ENCODE measurements at places on chromosomes 11 and 22. TPM values are rescaled to one million over a fixed set of nuclear protein-coding genes. Genes with fewer than 3 reads are reported as not detected.

DNA sequence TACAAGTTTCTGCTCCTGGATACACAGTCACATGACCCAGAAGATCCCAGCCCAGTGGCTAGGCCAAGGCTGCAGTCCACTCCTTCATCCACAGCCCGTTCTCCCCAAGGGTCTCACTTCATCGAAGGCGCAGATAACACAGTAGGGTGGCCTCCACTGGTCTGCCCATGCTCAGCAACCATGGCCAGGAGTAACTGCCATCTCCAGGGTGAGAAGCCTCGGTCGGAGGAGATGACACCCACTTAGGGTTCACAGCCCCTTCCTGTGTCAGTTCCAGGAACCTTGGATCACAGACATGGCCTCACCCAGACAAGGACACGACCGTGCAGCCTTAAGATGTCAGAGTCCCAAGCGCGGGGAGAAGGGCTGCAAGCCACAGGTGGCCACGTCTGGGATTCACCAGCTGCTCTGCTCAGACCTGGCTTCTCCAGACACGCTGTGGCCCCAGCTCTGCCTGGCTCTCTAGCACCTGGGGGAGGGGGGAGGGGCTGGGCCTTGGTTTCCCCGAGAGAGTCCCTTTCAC is 2.6 kb downstream of the BET1L start:
- no peak overlapping the region for H3K4me3 ChIP-seq
- no peak for ATAC-seq
- H3K4me1 ChIP-seq, result peaks cover 3% of the 10 kb centered on the region
- H3K27ac ChIP-seq, result no peak overlapping the region

DNA sequence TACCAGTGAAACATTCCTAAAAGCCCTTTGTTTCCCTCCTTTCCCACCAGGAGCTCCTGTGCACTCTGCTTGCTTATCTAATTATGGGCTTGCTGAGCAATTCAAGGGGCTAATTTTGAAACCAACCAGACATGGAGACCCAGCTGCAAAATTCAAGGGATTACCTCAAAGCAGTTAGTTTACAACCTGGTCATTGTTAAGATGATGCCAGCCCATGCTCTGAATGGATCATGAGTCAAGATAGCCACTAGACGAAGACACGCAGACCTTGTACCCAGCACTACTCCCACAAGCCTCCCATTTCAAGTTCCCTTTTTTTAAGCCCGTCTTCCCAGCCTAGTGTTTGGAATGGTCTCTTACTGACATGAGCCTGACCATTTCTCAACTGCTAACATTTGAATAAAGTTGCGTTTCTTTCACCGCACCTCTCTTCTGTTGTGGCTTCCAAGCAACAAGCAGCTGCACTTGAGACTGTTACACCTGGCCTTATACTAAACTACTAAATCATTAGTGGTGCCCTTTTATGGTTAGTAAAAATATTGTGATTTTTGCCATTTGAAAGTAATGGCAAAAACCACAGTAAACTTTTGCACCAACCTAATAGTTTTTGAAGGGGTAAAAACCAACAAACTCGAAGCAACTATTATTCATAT is 315.3 kb upstream of the LUZP2 start:
- no peak for ATAC-seq
- no peaks in the 10 kb centered on the region for H3K4me1 ChIP-seq
- no peak overlapping the region for H3K4me3 ChIP-seq
- H3K27me3 ChIP-seq, result no peaks in the 10 kb centered on the region

GRCh38 chr11:31871310-31872075 is 60.4 kb upstream of the PAX6 start:
- no peak overlapping the region for H3K27ac ChIP-seq
- H3K27me3 ChIP-seq, result peaks cover 34% of the 10 kb centered on the region
- no peak overlapping the region for H3K4me3 ChIP-seq
- peak; percentile 13 for ATAC-seq

DNA sequence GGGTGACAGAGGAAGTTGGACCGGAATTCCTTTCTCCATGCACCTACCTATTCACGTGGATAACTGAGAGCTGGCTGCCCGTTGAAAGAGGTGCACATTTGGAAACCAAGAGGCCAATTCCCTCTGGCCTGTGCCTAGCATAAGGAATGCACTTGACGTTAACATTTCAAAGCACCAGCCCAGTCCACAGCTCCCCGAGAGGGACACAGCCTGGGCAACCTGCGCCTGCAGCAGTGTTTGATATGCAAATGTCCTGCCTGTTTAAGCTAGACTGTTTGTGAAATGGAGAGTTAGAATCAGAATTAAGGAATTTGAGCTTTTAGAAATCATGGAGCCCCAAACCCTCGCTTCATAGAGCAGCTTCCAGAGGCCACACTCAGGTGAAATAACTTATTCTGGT is 126.1 kb downstream of the DSCAML1 start:
- no peaks in the 10 kb centered on the region for H3K4me1 ChIP-seq
- H3K27ac ChIP-seq, result no peak overlapping the region
- no peaks in the 10 kb centered on the region for H3K36me3 ChIP-seq
- peaks cover 4% of the 10 kb centered on the region for H3K27me3 ChIP-seq
- no peak for ATAC-seq

DNA sequence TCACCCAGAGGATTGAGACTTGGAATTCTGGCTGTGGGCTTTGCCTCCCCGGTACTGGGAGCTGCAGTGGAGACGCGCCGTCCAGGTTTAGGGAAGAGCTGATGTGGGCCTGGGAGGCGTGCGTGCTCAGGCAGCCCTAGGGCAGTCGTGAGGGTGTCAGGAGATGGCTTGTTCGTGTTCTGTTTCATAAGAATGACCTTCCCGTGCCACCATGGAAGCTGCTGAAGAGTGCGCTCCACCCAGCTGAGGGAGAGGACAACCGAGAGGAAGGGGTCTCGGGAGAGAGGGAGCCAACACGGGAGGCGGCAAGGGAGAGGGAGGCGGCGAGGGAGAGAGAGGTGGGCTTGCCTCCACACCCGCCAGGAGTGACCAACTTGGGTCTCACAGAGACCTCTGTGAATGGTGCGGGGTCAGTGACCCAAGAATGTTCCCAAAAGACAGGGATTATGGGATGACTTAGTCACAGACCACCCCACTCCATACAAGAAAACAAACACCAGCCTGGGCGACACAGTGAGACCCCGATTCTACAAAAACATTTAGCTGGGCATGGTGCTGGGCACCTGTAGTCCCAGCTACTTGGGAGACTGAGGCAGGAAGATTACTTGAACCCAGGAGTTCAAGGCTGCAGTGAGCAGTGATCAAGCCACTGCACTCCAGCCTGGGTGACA is 14.7 kb upstream of the TRMU start:
- no peaks in the 10 kb centered on the region for H3K4me1 ChIP-seq
- no peaks in the 10 kb centered on the region for H3K27me3 ChIP-seq
- no peak overlapping the region for H3K27ac ChIP-seq

DNA sequence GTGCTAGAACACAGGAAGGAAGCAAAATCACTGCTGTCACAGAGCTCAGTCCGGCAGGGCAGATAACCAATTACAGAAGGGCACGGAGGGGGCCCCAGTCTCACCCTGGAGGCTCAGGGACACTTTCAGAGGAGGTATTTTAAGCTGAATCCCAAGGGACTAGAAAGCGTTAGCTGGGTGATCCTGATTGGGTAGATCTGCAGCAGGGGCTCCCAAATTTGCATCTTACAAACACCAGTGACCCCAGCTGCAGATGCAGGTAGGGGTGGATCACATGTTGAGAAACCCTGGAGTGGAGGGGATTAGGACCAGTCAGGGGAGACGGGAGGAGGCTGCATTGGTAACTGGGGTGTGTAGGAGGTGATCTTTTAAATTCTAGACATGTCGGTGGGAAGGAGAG is 91.4 kb downstream of the CSNK2A3 start:
- H3K27ac ChIP-seq, result no peak overlapping the region
- no peak overlapping the region for H3K4me3 ChIP-seq
- no peak for ATAC-seq
- no peaks in the 10 kb centered on the region for H3K36me3 ChIP-seq
- H3K27me3 ChIP-seq, result no peaks in the 10 kb centered on the region
- H3K4me1 ChIP-seq, result no peaks in the 10 kb centered on the region

GRCh38 chr11:134889832-134890231 is 477.8 kb upstream of the B3GAT1 start:
- peaks cover 57% of the 10 kb centered on the region for H3K27me3 ChIP-seq
- ATAC-seq, result no peak
- H3K4me3 ChIP-seq, result no peak overlapping the region
- no peaks in the 10 kb centered on the region for H3K36me3 ChIP-seq
- no peaks in the 10 kb centered on the region for H3K4me1 ChIP-seq

DNA sequence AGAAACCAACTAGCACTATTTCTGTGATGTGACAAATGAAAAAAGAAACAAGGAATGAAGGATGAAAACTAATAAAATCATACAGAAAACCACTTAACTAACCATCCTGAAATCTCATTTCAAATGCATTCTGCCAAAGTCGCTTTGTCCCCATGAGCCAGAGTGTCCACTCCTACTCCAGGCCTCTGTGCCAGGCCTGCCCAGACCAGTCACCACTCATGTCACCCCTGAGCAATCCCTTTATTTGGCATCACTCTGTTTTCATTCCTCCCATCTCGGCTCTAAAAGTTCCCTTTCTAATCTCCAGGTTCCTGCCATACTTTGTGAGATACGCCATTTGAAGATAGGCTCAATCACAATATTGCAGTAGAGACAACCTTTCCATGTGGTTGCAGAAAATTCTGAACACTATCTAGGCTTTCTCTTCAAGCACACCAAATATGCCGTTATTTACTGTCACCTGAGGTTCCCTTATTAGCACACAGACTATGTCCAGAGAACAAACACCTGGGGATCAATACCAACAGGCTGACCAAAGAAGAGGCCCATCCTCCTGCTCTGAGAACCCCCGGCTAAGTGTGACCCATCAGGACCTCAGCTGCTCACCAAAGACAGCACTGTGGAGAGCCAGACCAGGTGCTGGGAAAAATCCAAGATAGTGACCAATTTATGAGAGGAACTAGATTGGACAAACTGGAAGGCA is 202.4 kb downstream of the LARGE1 start:
- H3K4me1 ChIP-seq, result no peaks in the 10 kb centered on the region
- no peaks in the 10 kb centered on the region for H3K36me3 ChIP-seq
- no peak overlapping the region for H3K4me3 ChIP-seq
- H3K27ac ChIP-seq, result no peak overlapping the region
- H3K27me3 ChIP-seq, result no peaks in the 10 kb centered on the region

GRCh38 chr11:72233773-72234513 is 9.4 kb downstream of the INPPL1 start:
- no peak overlapping the region for H3K27ac ChIP-seq
- no peak overlapping the region for H3K4me3 ChIP-seq
- ATAC-seq, result no peak
- no peaks in the 10 kb centered on the region for H3K27me3 ChIP-seq
- peaks cover 94% of the 10 kb centered on the region for H3K36me3 ChIP-seq

DNA sequence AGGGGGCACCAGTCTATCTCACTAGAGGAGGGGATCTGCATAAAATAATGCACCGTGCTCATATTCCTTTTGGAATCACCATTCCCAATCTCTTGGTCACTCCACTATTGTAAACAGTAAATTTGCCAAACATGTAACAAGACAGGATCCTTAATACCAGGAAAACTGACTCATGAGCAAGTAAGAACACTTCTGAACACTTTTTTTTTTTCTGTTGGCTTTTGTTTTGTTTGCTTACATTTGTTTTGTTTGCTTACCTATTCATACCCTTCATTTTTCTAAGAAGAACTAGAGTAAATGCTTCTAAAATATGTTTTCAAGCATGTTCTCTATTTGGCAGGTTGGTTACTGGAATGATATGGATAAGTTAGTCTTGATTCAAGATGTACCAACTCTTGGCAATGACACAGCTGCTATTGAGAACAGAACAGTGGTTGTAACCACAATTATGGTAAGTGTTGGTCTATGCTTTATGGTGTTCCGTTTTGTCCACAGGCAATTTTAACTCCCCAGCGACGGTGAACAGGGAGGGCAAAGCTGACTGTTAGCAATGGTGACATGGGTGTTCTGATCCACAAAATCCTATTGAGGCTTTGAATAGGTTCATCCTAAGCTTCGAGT is 111.8 kb downstream of the MSANTD4 start:
- no peak overlapping the region for H3K27ac ChIP-seq
- no peak overlapping the region for H3K4me3 ChIP-seq
- no peaks in the 10 kb centered on the region for H3K36me3 ChIP-seq

DNA sequence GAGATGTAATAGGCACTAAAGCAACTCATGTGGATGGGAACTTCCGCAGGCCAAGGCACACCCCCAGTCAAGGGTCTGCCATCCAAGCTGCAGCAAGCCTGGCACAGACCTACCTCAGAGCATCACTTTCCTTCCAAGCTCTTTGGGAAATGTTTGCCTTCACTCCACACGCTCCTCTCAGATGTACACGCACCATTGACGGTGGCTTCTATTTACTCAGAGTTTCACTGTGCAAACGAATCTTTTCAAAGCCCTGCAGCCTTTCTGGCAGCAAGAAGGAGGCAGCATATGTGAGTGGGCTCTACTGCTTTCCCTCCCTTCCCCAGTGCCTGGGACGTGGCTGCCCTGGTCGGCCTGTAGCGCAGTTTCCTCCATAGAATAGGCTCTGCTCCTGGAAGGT is 60.9 kb upstream of the USP47 start:
- ATAC-seq, result no peak
- H3K27ac ChIP-seq, result no peak overlapping the region
- no peaks in the 10 kb centered on the region for H3K27me3 ChIP-seq
- no peaks in the 10 kb centered on the region for H3K4me1 ChIP-seq
- H3K4me3 ChIP-seq, result no peak overlapping the region
- H3K36me3 ChIP-seq, result no peaks in the 10 kb centered on the region

GRCh38 chr11:123211981-123212380 is 16.9 kb upstream of the CLMP start:
- H3K36me3 ChIP-seq, result no peaks in the 10 kb centered on the region
- H3K27me3 ChIP-seq, result no peaks in the 10 kb centered on the region
- no peaks in the 10 kb centered on the region for H3K4me1 ChIP-seq
- H3K4me3 ChIP-seq, result no peak overlapping the region
- no peak for ATAC-seq
- peak overlapping the region; percentile 52 for H3K27ac ChIP-seq

DNA sequence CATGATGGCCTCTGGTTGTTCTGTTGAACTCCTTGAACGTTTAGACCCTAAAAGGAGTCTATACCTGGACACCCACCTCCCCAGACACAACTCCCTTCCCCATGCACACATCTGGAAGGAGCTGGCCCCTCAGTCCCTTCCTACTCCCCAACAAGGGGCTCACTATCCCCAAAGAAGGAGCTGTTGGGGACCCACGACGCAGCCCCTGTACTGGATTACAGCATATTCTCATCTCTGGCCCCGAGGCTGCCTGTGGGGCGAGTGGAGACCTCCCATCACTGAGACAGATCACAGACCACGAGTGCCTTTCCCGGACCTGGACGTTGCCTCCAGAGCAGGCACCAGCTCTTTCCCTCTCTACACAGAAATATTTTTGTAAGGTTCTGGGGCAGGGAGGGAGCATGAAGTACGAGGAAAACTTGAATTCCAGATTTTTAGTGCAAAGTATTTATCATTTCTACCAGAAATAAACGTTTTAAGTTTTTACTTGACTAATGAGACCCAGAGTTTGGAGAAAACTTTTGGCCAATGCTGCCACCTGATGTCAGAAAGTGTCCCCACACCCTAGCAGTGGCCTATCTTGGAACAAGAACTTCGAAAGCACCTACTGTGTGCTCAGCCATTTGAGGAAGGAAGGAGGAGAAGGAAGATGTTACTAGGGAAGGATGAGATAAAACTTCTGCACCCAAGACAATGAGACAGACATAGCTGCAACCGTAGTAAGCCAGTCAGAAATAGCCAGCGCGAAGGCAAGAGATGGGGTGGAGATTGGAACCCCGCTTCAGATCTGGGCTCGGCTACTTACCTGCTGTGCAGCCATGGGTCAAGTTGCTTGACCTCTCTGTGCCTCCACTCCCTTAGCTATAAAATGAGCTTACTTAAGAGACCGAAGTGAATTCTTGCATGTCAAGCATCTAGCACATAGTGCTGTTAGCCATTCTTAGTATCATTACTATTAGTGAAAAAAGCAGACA is 10.2 kb upstream of the POU2F3 start:
- no peak overlapping the region for H3K27ac ChIP-seq
- peaks cover 29% of the 10 kb centered on the region for H3K27me3 ChIP-seq
- ATAC-seq, result no peak
- H3K4me1 ChIP-seq, result peaks cover 37% of the 10 kb centered on the region

The NXPE2 gene
- total RNA-seq, result 1.8 TPM

The ACP2 gene
- total RNA-seq, result 38.0 TPM

The KRTAP5-8 gene
- not detected for total RNA-seq

All from gastroesophageal sphincter (tissue), 4 donors.